Activated naive CD4-positive, alpha-beta T cell treated with anti-CD3 and anti-CD28 coated beads, Interleukin-2, amount 10 ng/mL, durations not matched to agents 7 days and 5 days (primary cell): ENCODE measurements at places on chromosomes 5 and 9.

DNA sequence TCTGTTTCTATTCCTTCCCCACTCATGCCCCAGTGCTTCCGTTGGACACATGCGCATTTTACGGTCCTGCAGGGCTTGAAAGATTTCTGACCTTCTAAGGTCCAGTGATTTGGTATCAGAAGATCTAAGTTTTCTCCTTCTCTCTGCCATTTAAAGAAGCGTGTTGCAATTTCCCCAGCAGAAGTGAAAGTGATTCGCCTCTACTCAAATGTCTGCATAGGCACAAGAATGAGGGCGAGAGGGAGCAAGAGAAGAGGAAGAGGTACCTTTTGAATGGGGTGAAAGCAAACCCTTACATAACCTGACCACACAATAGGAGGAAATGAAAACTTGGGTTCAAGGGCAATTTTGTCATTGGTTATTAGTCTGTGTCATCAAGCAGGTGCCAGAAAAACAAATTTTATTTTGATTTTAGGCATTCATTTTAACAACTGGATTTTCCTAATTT, 31.7 kb upstream of the NR3C1 start:
- DNase-seq, result peak; percentile 46

DNA sequence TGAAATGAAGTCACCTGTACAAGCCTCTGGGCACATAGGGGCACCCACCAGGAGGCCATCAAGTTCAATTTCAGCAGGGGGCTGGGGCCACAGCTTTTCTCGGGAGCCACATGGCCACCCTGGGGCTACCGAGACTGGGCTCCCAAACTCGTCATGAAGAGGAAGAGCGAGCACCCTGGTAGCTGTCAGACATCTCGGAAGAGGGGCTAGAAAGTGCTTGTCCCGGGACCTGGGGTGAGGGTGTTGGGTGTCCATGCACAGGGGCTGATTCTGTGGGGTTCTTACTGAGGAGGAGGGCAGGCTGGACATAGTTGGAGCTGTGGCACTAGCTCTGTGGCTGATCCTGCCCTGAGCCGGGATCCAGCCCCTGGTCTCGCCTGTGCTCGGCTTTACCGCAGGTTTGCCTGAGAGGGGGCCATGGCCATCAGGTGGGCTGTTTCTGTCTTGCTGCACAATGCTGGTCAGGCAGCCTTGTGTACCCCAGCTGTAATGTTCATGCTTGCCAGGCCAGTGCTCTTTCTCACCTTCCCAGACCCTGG, 70.3 kb downstream of the PHF2 start:
- peak; percentile 13 for DNase-seq

DNA sequence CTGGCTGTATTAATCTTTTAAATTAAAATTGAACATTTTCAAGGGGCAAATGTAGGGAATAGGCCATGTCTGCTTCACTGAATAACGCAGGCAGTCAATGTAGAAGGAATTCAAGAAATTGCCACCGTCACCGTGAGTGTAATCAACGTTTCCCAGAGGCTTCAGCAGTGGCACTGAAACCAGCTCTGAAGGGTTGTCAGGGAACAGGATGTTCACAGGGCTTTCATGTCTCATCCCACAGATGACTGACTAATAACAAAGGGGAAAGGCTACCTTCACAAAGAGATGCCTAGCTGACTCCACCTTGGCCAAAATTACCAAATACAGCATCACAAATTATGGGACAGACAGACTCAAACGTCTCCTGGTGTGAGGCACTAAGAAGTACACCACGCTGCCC, 70.4 kb upstream of the SIMC1 start:
- DNase-seq, result no peak

DNA sequence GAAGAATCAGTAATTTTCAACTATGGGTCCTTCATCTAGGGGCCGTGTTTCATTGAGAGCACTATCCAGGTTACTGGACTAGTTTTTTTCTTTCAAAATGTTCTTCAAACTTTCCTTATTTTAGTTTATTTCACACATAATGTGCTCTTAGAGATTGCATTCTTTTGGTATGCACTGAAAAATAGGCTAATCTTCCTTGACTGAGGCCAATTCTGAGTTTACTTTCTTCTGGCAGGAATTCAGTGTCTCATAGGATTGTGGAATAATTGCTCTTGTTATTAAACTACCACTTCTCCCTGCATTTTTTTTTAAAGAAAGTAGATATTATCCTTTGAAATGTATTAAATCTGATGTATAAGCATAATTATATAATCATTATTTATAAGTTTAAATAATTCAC, 624.5 kb downstream of the RAB3C start:
- DNase-seq, result no peak

DNA sequence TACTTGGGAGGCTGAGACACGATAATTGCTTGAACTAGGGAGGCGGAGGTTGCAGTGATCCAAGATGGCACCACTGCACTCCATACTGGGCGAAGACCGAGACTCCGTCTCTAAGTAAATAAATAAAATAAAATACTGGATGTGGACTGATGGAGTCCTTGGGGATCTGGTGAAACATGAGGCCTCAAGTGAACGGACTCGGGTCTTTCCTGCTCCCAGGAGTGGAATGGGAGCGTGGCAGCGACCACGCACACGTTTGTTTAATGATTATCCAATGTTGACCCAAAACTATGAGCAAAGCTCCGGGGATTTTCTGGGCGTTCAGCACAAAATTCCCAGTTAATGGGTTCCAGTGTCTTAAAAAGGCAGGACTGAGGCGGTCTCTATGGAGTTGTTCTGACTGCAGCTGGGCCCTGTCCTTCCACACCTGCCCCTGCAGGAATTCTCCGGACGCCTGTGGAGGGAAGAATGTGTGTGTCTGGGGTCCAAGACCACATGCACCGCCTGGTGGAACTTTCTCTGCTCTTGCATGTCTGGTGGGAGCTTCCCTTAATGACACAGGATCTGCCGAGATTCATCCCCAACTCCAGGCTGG, 26.6 kb downstream of the NEK6 start:
- no peak for DNase-seq

DNA sequence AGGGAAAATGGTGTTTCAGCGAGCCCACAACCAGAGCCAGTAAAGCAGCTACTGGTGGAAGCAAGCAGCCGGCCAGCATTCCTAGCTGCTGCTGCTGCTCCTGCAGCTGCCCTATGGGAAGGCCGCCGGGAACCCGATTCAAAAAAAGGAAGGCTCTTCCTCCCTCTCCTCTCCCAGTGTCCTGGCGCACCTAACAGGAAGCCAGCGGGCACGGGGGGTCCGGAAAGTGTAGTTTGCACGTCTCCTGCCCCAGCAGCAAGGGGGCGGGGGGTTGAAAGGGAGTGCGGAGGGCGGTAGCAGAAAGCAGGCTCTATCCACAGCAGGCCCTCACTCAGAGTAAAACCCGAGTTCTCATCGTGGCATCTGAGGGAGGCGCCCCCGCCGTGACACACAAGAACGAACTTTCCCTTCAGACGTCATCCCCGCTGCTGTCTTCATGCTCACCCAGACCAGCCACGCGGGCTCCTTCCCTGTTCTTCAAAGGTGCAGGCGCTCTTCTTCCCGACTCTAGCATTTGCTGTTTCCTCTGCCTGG, 16.5 kb downstream of the GRXCR2 start:
- DNase-seq, result no peak

GRCh38 chr5:105688227-105688792, 1982.4 kb downstream of the EFNA5 start:
- DNase-seq, result no peak

DNA sequence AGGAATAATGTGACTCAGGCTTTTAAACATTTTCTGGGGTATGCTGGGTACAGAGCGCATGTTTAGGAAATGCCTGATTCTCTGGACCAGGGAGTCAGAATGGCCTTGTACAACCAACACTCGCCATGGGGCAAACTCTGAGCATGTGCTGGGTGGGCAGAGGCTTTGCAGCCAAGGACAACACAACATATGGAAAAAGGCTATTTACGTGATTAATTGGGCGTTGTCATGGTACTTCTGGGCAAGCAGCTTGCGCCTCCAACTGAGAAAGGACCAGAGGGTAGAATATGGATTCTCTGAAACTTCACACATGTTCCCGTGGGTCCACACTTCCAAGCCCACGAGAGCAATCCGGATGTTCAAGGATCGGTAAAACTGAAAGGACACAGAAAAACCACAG, 49.1 kb downstream of the NIPAL4 start:
- no peak for DNase-seq

- no peak for DNase-seq
Measured at GRCh38 chr9:38380872-38381534, 11.5 kb upstream of the ALDH1B1 start.

GRCh38 chr5:154948313-154948712, 7.4 kb downstream of the MRPL22 start:
- no peak for DNase-seq

DNA sequence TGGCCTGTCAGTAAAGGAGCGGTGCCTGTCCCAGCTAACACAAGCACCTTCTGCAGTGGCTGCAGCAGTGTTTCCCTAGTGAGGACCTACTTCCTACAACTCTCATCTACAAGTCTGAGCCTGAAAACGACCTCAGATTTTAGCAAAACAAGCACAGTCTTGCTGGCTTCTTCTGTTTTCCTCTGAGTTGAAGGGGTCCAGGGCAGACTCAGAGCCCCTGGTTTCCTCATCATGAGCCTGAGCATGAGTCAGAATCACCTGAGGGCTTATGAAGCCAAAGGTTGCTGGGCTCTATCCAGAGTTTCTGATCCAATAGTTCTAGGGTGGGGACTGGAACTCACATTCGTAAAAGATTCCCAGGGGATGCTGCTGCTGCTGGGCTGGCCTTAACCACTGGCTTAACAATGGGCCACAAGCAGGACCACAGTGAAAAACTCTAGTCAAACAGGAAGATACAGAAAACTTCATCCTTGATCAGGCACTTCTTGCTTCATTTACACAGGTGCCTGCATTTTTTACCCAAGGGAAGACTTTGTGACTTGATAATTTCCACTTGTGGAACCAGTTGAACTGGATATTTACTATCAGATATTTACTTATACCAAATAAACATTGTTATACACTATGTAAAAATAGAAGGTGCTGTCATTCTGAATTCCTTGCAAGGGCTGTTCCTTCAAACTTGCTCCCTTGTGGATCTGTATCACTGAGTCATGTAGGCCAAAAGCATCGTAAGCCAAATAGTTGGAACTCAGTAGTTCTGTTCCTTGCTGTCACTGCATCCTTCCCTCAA, 4.3 kb upstream of the ACER2 start:
- no peak for DNase-seq

- no peak for DNase-seq
Measured at GRCh38 chr5:104084896-104085295, 522.3 kb upstream of the NUDT12 start.

DNA sequence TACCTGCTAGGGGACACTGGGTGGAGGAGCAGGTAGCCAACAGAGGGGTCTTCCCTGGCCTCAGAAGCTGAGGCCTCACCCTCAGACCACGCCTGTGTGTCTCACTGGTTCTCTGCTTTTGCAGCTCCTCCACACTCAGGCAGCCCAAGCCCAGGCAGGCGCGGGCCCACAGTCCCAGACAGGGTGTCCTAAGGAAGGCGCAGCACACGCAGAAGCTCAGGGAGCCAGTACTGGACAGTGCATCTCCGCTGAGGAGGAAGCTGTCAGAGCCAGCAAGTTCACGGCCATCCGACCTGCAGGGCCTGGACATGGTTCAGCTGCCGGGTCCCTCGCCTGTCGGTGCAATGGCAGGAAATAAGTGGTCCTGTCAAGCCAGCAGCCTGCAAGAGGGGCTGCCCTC, 25.3 kb downstream of the CFAP90 start:
- no peak for DNase-seq

- DNase-seq, result no peak
Measured at GRCh38 chr9:121851641-121852091, 200.2 kb downstream of the DAB2IP start.

DNA sequence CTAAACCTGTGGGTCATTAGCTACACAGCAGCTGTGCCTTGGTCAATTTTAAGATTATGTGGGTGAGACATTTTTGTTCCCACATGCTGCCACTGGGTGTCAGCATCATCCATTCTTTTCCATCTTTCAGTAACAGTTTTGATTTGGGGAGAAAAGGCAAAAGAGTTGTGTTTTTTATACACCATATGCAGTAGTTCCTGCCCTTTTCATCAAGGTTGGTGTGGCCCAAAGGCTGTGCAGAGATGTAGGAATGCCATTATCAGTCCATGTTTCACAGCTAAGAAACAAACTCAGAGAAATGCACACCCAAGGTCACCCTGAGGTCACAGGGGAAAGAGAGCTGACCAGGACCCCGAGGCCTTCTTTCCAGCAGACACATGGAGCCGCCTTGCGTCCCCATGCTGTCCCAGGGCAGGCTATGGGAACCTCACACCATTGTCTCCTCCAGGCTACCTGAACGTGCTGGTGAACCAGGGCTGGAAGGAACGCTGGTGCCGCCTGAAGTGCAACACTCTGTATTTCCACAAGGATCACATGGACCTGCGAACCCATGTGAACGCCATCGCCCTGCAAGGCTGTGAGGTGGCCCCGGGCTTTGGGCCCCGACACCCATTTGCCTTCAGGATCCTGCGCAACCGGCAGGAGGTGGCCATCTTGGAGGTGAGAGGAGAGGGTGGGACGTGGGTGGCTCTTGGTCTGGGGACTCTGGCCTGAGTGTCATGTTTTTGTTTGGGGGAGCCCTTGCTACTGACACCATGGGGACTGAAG, 27.8 kb upstream of the GRPEL2 start:
- DNase-seq, result peak; percentile 58

DNA sequence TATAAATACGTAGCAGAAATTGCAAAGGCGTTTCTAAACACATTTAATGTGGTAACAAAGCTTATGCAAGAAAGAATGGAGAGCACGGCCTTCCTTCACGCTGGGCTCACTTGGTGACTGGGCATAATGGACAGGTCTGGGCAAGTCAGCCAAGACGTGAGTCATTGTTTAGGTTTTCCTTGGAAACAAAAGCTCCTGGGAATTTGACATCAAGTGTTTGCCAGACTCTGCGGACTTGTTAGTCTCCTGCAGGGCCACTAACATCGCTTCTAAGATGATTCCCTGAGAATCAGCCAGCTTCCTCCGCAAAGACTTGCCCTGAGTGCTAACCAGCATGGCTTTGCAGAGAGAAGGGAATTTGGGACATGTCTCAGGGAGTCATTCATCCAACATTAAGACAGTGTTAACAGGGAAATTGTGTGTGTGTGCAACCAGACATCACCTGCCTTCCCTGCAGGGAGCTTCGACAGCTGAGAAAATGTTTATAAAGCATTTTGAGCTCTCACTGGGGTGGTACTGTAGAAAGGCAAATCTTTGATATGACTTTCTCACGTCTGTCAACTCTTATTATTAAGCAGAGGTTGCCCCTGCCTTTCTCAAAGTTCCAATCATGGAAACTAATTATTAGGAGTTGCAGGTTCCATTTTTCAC, 182.5 kb downstream of the NTRK2 start:
- DNase-seq, result no peak

GRCh38 chr5:172659909-172660628, 19.0 kb downstream of the NEURL1B start:
- no peak for DNase-seq

GRCh38 chr5:148060309-148060708, 3.5 kb upstream of the SPINK5 start:
- no peak for DNase-seq

GRCh38 chr5:138986186-138986800, 111.2 kb upstream of the LRRTM2 start:
- DNase-seq, result no peak

GRCh38 chr5:173890195-173890991, 2.2 kb downstream of the CPEB4 start:
- DNase-seq, result no peak
